Coronary artery (tissue), 2 donors: ENCODE measurements at places on chromosomes 7 and 10.

GRCh38 chr10:103752680-103753248 lies 102.6 kb downstream of the SH3PXD2A start:
- no peak for DNase-seq

GRCh38 chr7:139515266-139515665 lies 8.2 kb upstream of the CLEC2L start:
- DNase-seq, result no peak

GRCh38 chr7:17354473-17354872 lies 56.0 kb downstream of the AHR start:
- DNase-seq, result no peak

GRCh38 chr10:130046591-130046990 lies 64.0 kb downstream of the C10orf143 start:
- DNase-seq, result peak; percentile 54

GRCh38 chr7:158117341-158118222 lies 470.0 kb downstream of the PTPRN2 start:
- DNase-seq, result no peak

- no peak for DNase-seq
Observed at GRCh38 chr10:660970-661596, 28.4 kb downstream of the DIP2C start.

GRCh38 chr10:70256463-70256862 lies 23.2 kb upstream of the PPA1 start:
- no peak for DNase-seq

DNA sequence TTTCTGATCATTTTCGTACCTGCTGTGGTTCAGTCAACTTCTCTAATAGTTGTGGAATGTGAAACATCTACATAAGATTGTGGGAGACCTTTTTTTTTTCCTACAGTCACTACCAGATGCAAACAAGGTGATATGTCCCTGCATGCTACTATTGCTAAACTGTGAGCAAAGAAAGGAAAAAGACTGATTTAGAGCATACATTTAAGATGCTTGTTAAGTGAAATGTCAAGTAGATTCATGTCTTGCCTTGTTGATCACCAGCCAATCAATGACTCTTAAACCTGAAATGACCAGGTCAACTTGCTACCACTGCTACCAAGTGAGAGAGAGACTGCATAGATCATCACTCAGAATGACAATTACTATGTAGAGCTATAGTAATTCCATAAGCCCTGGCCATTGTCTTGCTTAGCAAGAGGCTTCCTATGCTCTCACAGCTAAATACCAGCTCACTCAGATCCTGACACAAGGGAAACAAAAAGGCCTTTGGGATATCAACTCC lies 84.3 kb upstream of the SKAP2 start:
- DNase-seq, result no peak

DNA sequence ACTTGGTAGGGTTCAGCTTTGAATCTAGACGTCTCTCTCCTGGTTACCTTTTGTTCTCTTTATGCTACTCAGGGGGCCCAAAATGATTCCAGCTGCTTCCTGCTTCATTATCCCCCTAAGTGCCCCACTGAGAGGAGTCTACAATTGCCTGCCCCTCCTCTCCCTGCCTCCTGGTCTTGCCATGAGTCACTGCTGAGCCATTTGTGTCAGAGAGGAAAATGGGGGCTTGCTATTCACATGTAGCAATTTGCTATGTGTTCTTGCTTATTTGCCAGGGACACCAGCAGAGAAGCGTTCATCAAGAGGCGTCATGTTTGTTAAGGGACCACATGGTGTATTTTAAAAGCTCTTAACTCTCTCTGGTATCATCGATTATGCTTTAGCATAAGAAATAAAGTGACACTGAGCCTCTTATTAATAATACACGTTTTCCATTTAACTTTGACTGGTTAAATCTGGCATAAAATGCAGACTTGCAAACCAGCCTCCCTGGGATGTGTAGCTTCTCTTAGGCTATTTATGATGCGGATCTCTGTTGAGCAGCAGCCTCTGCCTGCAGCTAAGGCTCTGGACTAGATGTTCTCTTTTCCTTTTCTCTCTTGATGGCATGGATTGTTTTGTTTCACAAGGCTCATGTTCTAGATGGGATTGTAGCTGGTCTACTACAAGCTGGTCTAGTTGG lies 239.3 kb downstream of the AUTS2 start:
- no peak for DNase-seq

GRCh38 chr7:106381252-106381651 lies 96.5 kb upstream of the NAMPT start:
- DNase-seq, result no peak
